Activated T-helper 1 cell treated with Interleukin-2 at 50 U/mL for 16 hours (primary cell): ENCODE measurements at places on chromosomes 11 and 22.

- DNase-seq, result no peak
These were observed 309.8 kb downstream of the TTC28 start for GRCh38 chr22:28369854-28370253.

DNA sequence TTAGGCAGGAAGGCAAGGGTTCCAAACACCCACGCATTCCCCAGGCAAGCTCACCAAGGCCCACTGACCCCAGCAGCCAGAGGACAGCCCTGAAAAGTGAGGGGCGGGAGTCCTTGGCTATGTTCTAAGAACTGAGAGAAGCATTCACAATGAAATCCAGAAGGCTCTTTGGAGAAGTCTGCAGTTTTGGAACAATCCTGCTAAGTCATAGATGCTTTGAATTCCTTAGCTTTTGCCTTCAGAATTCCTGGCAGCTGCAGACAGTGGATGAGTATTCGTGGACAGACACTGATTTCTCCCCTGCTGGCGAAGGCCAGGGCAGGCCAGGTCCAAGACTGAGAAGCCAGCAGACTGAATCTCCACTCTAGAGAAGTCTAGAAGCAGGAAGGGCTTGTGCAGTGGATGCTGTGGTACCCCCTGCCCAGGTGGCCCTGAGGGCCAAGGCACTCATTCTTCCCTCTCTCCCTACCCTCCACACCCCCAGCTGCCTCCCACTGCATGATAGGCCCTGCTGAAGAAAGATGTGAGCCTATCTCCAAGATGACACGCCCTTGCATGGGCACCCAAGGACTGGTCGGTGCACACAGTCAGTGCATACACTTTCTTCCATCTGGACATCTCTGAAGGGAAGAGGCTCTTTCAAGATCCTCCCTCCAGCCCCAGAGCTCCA lies 133.2 kb upstream of the TEAD1 start:
- no peak for DNase-seq

DNA sequence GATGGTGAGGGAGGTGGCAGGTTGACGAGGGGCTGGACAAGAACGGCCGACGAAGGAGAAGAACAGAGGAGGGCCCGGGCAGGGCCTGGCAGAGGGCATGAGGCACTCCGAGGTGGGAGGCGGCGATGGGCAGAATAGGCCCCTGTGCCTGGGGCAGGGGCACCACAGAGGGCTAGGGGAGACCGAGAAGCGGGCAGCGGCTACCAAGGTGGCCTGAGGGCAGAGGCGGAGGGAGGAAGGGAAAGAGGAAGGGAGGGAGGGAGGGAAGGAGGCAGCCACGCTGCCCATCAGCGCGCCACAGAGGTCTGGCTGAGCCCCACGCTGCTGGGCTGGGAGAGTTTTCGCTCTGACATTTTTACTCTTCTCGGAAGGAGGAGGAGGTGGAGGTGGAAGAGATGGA lies 11.3 kb downstream of the LSP1 start:
- no peak for DNase-seq

DNA sequence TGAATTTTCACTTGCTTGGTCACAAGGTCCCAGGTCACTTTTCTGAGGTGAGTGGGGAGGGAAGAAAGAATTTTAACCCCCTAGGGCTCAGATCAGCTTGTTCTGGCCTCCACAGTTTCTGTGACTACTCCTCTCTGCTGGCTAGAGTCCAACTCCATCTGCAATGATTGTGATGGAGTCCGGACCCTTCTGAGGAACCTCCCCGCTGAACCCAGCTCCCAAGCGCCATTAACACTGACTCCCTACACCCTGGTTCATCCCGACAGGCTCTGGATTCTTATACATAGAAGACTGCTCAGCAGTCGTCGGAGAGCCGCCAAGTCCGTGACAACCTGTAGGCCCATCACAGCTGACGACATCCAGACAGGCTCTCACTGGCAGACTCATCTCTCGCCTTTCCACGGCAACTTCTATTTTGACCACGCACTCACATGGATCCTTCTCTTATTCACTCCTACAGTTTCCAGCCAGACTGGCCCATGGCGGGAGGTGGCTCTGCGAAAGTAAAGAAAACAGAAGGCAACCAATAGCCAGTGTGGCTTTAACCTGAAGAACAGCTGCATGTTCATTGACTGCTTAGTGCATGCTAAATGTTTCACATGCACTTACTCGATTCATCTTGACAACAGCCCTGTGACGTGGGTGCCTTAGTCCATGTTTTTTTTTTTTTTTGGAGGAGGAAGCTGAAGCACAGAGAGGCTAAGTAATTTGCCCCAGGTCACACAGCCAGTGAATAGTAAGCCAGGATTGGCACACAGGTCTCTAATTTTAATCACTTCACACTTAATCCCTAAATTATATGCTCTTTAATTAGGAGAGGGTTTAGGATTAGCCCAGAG lies 68.0 kb upstream of the PRDM11 start:
- no peak for DNase-seq

- no peak for DNase-seq
These were observed 7.0 kb downstream of the MMP3 start for GRCh38 chr11:102836290-102836875.

DNA sequence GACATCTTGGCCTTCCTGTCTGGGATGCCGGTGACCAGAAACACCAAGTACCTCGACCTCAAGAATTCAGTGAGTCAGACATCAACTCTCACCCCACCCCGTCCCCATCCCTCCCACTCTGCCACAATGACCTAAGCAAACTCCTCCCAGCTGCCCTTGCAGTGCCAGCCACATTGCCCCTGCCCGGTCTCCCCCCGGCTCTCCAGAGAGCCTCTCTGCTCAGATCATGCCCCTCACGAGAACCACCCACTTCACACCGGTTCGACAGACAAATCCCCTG lies 23.6 kb upstream of the MYRF start:
- DNase-seq, result no peak

- no peak for DNase-seq
These were observed 86.2 kb downstream of the RPL27A start for GRCh38 chr11:8768625-8769333.

- DNase-seq, result no peak
These were observed 8.1 kb downstream of the ALDH3B2 start for GRCh38 chr11:67666303-67666645.

DNA sequence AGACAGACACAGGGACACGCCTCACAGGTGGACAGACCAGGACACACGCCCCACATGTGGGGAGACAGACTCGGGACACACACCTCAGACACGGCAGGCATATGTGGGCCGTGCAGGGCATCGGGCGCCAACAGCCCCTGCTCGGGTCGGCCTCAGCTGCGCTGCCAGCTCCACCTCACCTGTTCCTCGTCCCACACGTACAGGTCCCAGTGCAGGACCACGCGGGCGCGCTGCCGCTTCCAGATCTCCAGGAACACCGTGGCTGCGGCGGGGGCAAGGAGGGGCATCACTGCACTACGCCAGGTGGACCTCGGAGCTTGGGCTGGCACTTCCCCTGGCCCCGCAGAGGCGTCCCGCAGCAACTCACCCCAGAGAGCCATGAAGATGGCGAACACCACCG lies 12.4 kb downstream of the ANO9 start:
- no peak for DNase-seq

- no peak for DNase-seq
These were observed 5.1 kb downstream of the MAPK8IP2 start for GRCh38 chr22:50605613-50606074.

DNA sequence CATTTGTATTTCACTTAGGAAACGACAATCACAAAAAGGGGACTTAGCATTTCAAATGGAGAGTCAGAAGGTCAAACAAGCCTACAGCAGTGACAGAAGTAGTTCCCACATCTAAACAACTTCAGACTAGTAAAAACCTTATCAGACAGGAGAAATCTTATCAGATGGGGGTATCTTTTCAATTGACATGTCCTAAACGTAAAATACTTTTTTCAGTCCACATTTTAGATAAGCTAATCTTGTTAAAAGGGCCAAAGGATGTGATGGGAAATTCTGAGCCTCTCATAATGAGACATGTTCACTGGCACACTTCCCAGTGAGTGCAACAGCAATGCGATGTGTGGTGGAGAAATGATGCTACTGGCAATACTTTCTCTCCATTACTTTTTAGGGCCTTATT lies 2.4 kb downstream of the MAPK1 start:
- DNase-seq, result no peak

DNA sequence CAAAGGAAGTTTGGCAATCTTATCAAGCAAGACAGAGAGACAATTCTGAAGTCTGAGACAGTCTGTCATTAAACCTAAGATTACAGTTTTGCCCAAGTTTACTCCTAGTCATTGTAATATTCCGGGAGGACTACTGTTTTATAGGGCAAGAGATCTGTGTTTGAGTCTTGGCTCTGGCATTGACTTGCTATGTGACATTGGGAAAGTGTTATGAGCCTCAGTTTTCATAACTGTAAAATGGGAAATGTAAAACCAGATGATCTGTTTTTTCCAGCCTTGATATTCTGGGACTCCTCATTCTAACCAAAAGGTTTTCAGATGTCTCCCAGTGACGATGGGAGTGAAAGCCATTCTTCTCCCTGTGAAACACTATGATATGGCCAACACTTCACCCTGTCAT lies 24.3 kb upstream of the SLCO2B1 start:
- DNase-seq, result no peak

DNA sequence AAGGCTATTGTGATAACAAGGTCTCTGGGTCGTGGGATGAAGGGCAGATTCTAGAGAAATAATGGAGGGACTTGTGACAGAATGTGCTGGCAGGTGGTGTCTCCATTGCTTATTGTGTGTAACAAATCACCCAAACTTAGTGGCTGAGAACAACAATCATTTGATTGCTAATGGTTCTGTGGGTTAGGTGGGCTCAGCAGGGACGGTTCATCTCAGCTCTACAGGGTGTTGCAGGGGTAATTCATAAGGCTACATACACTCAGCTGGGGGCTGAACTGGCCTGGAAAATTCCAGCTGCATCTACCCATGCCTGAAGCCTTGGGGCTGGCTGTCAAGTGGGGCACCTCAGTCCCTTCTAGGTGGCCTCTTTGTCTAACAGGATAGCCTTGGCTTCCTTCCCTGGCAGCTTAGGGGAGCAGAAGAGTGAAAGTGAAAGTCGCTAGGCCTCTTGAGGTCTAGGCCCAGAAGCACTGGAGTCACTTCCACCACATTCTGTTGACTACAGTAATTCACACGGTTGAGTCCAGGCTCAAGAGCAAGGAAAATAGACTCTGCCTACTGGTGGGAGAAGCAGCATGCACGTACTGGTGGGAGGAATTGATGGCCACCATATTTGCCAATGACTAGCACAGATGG lies 308.9 kb downstream of the MN1 start:
- DNase-seq, result no peak

- DNase-seq, result no peak
These were observed 6.7 kb upstream of the CYTH4 start for GRCh38 chr22:37275622-37276021.

GRCh38 chr11:61075891-61076290 lies 26.4 kb upstream of the CD5 start:
- no peak for DNase-seq

GRCh38 chr11:10747733-10748132 lies 3.3 kb upstream of the CTR9 start:
- no peak for DNase-seq

DNA sequence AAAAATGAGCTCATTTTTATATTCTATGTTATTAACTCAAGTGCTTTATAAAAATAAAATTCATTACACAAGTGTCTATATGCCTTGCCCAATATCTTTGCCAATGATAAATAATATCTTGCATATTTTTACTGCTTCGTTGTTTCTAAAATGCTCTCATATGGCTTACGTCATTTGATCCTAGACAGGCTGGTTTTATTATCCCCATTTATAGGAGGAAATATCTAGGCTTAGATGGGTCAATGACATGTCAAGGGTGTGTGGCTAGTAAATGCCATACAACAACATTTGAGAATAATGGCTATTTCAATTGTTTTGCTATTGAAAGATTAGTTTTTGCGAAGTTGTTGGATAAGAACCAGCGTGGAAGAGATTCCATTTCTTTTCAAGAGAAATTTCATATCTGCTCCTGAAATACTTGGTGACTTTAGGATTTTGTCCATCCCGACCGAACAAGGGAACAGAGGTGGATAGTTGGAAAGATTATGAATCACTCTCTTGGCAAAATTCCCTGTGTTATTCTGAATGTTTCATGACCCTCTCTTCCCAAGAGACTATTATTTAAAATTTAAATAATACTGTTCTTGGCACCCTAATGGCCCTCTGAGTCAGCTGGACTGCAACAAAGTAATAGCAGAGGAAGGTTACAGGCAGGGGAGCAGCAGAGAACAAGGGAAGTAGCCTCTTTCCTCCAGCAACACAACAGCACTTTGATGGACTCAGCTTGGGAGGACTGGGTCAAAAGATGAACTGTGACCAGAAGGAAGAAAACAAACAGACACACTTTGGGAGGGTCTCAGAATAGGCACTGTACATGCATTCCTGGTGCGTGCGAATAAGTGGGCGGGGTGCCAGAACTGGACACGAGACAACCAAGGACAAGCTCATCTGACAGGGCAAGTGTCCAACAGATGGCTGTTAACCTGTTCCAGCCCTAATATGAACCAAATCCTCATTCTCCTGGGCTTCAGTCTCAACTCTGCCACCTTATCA lies 94.5 kb downstream of the ME3 start:
- no peak for DNase-seq

- no peak for DNase-seq
These were observed 6.5 kb upstream of the TOP3B start for GRCh38 chr22:21989049-21989448.

- no peak for DNase-seq
These were observed 4.6 kb upstream of the APOL4 start for GRCh38 chr22:36206255-36206654.

DNA sequence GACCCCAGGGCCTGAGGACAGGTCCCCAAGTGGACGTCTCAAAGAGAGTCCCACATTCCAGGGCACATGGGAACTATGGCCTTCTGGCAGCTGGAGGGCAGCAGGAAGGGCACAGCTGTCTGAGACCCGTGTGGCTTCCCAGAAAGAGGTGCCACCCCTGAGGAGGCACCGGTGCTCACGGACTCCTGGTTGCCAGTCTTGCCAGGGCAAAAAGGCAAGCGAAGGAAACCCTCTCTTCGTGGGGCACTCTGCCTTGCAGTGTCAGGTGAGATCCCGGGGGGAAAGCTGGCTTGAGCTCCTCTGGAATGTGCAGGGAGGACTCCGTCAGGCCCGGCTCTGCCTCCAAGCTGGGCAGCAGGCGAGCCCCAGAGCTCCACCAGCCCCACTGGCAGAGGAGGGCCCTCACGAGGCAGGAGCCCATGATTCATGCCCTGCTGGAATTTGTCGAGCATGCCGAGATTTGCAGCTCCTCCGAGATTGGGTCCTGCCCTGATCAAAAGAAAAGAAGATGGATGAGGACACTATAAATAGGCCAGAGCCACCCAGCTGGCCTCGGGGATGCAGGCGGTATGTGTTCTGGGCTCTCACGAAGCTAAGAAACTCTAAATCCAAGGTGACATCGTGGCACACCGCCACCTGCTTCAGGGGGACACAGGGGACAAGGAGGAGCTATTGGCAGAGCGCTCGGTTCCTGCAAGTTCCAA lies 9.9 kb upstream of the CELSR1 start:
- DNase-seq, result no peak

- no peak for DNase-seq
These were observed 437.4 kb downstream of the MIAT start for GRCh38 chr22:27094633-27095308.
